Daoy (cell line): ENCODE measurements at places on chromosomes 5 and 9. TPM values are rescaled to one million over a fixed set of nuclear protein-coding genes. Genes with fewer than 3 reads are reported as not detected.
A peak's percentile ranks its signal among the peaks of the same experiment; 100 is the strongest.

DNA sequence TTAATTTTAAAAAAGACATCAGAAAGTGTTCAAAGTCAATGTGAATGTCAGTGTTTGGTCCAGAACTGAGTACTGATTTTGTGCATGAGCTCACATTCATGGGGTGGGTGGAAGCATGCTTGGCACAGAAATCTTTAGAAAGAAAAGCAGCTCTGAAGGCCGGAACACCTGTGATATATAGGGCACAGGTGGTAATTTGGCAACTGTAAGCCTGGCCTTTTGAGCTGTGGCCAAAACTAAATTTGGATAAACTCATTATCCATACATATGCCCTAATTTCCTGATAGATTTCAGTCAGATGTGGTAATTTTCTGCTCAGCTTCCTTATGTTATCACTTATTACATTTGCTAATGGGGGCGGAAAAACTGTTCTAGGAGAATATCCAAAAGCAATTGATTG lies 211.4 kb downstream of the HCN1 start:
- no peak for DNase-seq

DNA sequence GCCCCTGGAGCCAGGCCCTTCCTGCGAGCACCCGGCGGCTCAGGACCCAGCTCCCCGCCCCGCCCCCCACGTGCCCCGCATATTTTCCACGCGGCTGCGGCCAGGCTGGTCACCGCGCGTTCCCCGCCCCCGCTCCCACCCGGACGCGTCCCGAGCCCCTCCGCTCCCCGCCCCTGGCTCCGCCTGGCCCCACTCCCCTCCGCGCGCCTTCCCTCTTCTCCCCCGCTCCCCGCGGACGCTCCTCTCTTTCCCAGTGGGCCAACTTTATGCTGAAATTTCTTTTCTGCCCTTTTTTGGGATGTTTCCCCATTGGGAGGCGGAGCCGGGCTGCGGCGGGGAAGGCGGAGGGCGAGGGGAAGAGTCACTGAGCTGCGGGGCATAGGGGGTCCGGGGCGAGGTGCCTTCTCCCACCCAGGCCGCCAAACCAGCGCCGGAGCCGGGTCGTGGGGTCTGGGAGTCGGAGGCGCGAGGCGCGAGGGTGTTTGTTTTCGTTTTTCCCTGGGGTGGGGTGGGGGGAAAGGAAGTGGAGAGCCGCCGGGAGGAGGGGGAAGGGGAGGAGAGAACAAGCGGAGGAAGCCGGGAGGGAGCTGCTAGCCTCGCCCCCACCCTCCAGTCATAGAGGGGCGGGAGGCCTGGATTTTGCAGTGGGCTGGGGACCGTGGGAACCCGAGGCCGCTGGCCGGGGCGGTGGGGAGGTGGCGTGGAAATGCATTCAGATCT lies 1.0 kb upstream of the TPM2 start:
- peak; percentile 81 for DNase-seq

GRCh38 chr5:171464829-171465228 lies 45.4 kb downstream of the FGF18 start:
- no peak for DNase-seq

DNA sequence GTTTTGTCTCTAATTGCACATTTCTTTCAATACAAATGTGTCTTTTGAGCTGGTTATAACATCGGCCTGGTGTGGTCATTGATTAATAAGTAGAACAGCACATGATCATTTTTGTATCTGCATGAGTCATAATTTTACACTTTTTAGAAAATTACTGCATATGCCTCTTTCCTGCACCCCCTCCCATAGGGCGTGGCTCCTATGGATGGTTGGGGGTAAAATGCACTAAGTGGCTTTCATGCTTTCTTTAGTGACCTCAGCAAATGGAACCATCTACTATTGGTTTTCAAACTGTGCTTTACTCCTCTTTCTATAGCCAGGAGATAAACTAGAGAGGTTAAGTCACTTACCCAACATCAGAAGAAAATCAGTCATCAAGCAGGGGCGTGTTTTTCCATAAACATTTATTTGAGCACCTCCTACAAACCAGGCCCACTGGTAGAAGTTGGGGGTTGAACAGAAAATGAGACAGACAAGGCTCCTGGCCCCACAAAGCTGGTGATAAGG lies 3.8 kb downstream of the ANXA6 start:
- DNase-seq, result no peak

GRCh38 chr5:143733665-143734455 lies 78.1 kb upstream of the HMHB1 start:
- no peak for DNase-seq

GRCh38 chr5:139124774-139125520 lies 73.2 kb downstream of the SIL1 start:
- no peak for DNase-seq

- no peak for DNase-seq
Measured at GRCh38 chr5:156677963-156678362, 172.1 kb upstream of the PPP1R2B start.

- peak; percentile 78 for DNase-seq
Measured at GRCh38 chr5:73692166-73692640, 66.2 kb downstream of the ARHGEF28 start.

- DNase-seq, result no peak
Measured at GRCh38 chr5:77993855-77994318, 217.7 kb upstream of the TBCA start.

DNA sequence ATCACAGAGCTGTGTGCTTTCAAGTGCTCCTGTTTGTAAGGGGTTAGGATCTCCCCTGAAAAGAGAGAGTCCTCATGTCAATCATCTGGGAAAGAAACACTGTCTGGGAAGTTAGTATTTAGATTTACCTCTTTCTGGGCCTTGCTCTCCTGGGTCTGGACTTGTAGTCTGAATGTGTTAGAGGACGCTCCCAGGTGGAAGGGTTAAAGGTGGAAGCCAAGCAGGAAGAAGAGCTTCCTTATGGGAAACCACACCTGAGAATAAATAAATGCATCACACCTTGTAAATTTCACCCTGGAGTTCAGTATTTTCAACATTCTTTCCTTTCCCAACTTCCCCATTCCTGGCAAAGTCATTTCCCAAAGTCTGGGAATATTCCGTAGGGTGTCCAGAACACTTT lies 1.3 kb downstream of the PLGRKT start:
- DNase-seq, result no peak

- DNase-seq, result no peak
Measured at GRCh38 chr5:139431706-139432105, 7.6 kb downstream of the DNAJC18 start.

DNA sequence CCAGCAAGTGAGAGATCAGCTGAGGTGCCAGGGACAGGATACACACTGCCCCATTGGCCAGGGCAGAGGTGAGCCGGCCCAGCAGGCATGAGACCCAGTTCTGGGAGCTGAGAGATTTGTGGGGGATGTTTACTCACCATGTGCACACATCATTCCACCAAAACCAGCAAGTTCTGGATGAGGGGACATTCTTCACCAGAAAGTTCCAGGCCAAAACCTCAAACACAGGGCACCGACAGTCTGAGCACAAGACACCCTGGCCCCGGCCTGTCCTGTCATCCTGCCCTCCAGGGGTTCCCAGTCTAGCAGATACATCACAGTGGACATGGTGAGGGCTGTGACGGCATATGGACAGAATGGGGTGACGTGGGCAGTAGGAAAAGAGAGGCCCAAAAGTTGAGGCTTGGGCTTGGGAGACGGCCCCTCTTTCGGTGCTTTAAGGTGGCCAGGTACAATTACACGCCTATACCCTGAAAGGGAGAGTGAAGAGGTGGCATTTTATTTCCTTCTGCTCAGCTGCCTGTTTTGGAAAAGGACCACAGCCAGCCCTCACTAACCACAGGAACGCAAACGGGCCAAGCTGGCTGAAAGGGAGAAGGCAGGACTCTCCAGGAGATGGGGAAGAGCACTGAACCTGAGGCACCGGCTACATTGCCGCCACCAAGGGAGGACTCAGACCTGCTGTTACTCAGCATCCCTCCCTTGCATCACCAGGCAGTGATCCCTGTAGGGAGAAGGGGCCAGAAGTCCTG lies 64.0 kb downstream of the SHB start:
- peak; percentile 63 for DNase-seq

- DNase-seq, result peak; percentile 91
Measured at GRCh38 chr5:59562756-59563389, 330.7 kb downstream of the PDE4D start.

DNA sequence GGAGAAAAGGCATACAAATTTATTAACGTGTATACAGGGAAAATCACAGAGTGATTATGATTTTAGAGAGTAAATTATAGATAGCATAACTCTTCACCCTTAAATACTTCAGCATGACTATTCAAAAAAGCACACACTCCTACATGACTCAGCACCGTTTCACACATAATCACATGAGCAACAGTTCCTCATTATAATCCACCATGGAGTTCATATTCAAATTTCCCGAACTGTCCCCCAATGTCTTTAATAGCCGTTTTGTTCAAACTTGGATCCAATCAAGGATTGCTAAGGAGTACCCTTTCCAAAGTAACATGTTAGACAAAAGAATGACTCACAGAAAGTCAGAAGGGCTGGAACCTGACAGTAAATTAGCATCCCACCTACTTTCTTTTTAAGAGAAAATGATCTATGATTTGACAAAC lies 32.1 kb downstream of the RAPGEF1 start:
- DNase-seq, result peak; percentile 83

DNA sequence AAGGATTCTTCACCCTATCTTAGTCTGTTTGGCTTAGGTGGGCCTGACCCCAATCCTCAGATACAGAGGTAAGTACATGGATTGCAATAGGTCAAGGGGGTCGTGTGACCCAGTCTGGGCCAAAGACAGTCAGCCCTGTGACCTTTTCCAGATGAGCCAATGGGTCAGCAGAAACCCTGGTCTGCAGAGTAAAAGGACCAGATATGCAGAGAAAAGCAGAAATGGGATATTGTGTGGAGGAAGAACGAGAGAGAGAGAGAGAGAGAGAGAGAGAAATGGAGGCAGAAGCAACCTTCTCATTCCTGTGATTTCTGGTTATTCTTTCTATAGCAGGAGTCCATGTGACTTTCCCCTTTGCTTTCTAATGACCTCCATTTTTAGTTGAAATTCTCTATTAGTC lies 40.4 kb upstream of the CRB2 start:
- no peak for DNase-seq

GRCh38 chr9:124505901-124506346 lies 1.3 kb downstream of the NR5A1 start:
- DNase-seq, result no peak

DNA sequence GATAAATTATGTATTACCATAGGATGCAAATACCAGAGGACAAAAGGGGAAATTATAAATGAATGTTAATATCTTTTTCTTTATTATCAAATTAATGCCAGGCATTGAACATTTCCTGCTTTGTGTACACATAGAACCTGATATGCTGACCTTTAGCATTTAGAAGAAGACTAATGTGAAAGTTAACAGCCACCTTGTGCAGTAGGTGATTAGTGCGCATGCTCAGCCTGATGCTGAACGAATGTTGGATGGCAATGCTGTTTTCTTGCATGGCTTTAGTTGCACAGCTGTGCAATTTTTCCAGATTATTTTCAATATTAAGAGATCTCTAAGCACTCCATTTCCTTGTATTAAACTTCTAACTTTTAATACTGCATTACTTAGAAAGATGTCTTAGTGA lies 45.5 kb downstream of the CCNH start:
- no peak for DNase-seq

DNA sequence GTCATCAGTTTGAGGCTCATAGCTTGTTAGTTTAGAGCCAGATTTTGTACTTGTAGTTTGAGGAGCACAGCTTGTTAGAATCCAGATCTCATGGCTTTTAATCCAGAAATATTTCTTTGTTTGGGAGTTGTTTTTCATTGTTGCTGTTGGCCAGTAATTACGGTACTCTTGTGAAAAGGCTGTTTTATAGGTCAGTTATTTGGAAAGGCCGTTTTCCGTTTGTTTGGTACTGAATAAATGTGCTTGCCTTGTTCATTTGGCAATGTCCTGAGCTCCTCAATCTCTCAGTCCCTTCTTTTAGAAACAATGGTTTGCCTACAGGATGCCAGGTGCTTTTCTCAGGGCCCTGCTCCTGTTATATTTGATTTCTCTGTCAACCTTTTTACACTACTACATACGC lies 4.5 kb upstream of the MOB3B start:
- DNase-seq, result no peak

- no peak for DNase-seq
Measured at GRCh38 chr5:142663246-142663645, 22.6 kb downstream of the FGF1 start.

The CARD9 gene
- total RNA-seq, result 0.36 and 1.1 TPM in 2 replicates

The KCTD16 gene
- total RNA-seq, result 0.63 and 0.65 TPM in 2 replicates

The SH3PXD2B gene
- total RNA-seq, result 10.9 and 13.7 TPM in 2 replicates

The CWC27 gene
- total RNA-seq, result 21.6 and 43.3 TPM in 2 replicates

The DPYSL3 gene
- total RNA-seq, result 133 and 141 TPM in 2 replicates

The CDC20B gene
- not detected in 2 replicates for total RNA-seq

The ARRDC1 gene
- 11.5 and 11.6 TPM in 2 replicates for total RNA-seq

The TMC1 gene
- total RNA-seq, result not detected in 2 replicates

The MLANA gene
- not detected in 2 replicates for total RNA-seq

The CATSPER3 gene
- 0.06 TPM in 1 of 2 replicates, not detected in the other for total RNA-seq

The ADRB2 gene
- total RNA-seq, result 2.1 and 3.7 TPM in 2 replicates

The SH3GL2 gene
- 0.17 TPM in 1 of 2 replicates, not detected in the other for total RNA-seq

The QRFP gene
- not detected in 2 replicates for total RNA-seq
